ENCODE measurements at places on chromosomes 7 and 10.

- DNase-seq, result peak; percentile 74
Measured at GRCh38 chr7:150962553-150963399, 15.3 kb downstream of the KCNH2 start.

DNA sequence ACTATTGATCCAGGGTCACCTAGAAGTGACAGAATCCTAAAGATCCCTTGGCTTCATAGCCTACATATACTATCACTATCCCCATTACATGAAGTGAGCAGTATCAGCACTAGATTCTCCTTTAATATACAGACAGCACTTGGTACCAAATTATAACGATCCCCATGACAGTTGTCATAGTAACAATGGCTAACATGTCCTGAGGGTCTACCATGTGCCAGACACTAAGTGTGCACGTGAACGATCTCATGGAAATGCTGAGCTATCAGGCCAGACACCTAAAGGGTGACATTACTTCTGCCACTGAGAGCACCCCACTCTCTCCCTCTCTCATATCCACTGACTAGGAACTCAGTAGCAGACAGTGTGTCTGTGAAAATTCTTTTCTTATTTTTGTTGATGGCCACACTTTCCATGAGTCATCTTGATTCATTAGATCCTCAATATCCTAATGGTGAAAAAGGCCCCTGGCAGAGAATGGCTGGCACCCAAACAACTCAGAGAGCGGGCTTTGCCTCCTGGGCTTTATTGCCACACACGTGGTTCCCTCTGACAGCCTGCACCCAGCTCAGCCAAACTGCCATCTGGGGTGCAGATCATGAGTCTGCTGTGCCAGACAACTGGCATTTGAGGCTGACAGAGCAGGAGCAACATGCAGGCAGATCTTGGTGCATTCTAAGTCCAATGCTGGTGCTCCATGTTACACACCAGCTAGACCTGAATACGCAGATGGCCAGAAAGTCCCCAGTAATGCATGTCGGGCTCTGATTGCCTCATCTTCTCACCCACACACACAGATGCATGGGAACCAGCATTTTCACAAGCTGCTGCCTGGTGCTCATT is 176.3 kb downstream of the DGKI start:
- DNase-seq, result no peak

DNA sequence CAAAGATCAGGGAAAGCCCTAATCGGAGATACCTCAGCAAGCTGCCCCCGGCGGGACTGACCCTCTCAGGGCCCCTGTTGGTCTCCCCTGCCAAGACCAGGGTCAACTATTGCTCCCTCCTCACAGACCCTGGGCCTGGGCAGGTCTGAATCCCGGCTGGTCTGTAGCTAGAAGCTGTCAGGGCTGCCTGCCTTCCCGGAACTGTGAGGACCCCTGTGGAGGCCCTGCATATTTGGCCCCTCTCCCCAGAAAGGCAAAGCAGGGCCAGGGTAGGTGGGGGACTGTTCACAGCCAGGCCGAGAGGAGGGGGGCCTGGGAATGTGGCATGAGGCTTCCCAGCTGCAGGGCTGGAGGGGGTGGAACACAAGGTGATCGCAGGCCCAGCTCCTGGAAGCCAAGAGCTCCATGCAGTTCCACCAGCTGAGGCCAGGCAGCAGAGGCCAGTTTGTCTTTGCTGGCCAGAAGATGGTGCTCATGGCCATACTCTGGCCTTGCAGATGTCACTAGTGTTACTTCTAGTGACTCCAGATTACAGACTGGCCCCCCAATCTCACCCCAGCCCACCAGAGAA is 24.1 kb downstream of the TBATA start:
- DNase-seq, result no peak

- no peak for DNase-seq
Measured at GRCh38 chr7:113775401-113775800, 143.4 kb downstream of the PPP1R3A start.

- DNase-seq, result no peak
Measured at GRCh38 chr10:34651416-34652195, 163.5 kb downstream of the PARD3 start.

DNA sequence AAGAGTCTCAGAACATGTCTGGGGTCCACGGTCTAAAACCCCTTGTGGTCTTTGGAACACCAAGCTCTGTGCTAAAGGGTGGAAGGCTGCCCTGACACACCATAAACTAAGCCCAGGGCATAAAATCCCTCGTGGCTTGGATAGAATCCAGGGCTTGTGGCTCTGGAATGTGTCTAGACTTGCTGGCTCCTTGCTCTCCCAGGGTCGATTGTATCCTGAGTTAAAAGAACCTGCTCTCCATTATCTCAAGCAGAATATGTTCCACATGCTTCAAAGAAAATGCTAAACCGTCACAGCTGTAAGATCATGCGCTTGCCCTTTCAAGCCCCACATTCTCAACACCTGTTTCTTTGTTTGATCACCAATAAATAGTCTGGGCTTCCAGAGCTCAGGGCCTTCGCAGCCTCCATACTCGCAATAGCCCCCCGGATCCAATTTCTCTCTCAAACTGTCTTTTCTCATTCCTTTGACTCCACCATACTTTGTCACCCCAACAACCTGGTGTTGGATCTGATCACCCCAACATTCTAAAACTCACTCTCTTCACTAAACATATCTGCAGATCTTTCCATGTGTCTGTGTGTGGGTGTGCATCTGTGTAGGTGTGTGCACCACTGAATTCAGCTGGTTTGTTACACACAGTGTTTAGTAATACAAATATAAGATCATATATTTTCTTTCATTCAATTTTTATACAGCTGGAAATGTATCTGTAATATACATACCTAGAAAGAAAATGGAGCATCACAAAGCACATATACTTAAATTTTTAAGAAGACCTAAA is 238.5 kb downstream of the ZMYND11 start:
- no peak for DNase-seq

- no peak for DNase-seq
Measured at GRCh38 chr10:60681103-60681502, 97.2 kb upstream of the CDK1 start.
